ENCODE measurements at places on chromosomes 7 and 10. TPM values are rescaled to one million over a fixed set of nuclear protein-coding genes. Genes with fewer than 3 reads are reported as not detected.

- DNase-seq, result no peak
Measured at GRCh38 chr10:74748468-74749031, 77.8 kb upstream of the KAT6B start.

- DNase-seq, result no peak
Measured at GRCh38 chr10:20623546-20623945, 273.6 kb downstream of the NEBL start.

GRCh38 chr10:30598105-30598776 lies 31.3 kb downstream of the LYZL2 start:
- no peak for DNase-seq

DNA sequence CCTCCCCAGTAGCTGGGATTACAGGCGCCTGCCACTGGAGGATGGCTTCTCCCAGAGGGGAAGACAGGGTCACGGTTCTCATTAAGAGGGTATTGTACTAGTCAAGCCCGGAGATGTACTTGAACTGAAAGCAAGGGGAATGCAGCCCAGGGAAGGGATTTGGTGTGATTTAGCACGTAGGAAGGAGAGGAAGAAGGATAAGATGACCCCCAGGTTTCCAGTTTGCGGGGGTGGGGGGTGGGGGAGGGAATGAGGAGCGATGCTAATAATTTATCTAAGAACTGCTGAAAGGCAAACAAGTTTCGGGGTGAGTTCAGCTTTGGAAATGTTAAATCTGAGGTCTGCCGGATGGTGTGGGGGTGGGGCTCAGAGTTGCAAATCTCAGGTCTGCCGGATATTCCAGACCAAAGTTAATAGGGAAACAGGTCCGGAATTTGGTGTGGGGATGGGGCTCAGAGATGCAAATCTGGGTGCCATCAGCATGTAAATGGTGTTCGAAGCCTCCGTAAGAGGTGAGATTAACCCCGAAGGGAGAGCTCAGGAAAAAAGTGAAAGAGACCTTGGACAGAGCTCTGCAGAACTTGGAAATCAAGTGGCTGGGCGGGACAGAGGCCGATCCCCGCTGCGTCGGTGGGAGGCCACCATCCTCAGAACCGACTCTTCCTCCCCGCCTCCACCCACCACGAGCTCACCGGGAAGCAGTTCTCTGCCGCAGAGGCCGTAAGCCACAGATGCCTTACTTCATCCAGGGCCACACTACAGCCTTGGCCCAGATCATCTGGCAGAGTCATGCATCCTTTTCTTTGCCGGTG lies 1.6 kb upstream of the SEPHS1 start:
- no peak for DNase-seq

DNA sequence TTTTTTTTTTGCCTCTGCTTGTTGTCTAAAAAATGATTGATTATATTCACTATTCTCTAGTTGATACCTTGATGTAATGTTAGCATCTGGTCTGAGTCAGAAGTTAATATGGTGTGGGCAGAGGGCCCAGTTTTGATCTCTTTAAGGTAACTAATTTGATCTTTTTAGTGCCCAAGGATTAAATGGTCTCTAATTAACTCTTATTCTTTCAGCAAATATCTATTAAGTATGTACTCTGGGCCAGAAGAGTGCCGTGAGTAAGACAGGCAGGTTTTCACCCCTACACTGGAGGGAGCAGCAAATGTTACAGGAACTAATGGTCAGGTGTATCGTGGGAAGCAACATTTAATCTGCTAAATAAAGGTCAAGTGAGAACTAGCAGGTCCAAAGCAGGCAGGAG lies 144.6 kb upstream of the COL1A2 start:
- DNase-seq, result no peak

GRCh38 chr10:107496594-107496993 lies 332.1 kb upstream of the SORCS1 start:
- no peak for DNase-seq

- DNase-seq, result no peak
Measured at GRCh38 chr10:10208196-10208595, 809.5 kb upstream of the CELF2 start.

- no peak for DNase-seq
Measured at GRCh38 chr7:93851536-93851935, 39.0 kb downstream of the TFPI2 start.

DNA sequence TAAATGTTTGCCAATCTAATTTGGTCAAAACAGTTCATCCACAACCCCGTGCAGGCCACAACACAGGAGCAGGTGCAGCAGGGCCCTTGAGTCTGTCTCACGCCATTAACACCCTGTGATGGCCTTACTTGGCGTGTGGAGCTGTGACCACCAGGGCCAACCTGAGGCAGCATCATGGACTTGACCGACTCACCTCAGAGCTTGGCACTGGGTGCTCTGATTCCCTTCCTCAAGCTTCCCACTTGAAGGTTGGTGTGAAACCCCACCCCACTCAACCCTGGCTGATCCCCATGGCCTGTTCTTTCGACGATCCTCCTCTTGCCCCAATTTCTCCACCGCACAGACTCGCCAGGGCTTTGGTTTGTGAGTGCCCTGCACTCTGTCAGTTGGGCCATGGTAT lies 623.1 kb downstream of the PTPRN2 start:
- no peak for DNase-seq

DNA sequence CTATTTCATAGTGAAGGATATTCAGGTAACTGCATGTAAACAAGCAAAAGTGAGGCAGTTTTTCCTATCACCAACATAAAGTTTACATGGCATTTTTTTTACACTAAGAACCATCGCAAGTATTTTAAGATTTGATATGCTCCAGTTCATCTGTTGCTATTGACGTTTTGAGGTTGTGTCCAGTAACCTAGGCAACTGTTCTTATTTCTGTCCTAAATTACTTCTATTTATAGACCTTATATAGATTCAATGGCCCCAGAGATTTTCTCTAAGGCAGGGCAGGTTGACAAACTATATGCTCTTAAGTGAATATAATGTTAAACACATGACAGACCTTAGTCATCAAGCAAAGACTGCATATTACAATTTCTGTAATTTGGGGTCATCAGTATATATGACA lies 830.2 kb upstream of the LRRTM3 start:
- no peak for DNase-seq

DNA sequence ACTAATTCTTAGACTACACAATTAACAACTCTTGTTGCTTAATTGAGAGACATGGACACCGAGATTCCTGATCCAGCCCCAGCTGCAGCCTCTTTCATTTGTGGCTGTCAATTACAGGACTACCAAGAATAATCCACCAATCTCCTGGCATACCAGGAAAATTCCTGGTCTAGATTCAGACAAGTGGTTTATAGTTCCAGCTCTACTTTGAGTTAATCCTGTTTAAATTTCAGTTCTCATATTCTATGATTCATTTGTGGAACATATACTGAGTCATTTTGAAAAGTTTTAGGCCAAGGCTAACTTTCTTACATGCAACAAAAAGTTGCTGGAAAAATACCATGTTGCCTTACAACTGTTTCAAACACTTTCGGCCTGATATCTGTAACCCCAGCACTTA lies 253.5 kb downstream of the MAGI2 start:
- DNase-seq, result no peak

GRCh38 chr7:45691155-45691656 lies 117.0 kb downstream of the ADCY1 start:
- DNase-seq, result no peak

DNA sequence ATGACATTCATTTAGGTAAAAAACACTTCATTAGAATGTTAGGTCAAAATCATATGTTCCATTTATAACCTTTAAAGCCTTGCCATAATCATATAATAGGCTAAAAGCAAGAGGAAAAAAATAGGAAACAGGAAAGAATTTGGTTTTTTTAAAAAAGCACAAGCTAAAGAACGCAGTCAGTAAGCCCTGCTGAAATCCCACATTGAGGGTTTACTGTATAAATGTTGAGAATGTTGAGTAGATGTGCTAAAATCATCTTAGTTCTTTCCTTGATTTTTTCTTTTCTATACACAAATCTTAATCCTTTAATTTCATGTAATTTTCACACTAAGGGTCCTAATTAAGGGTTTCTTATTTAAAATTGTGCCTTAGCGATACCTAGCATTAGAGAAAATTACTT lies 133.0 kb downstream of the TSPAN12 start:
- DNase-seq, result no peak

DNA sequence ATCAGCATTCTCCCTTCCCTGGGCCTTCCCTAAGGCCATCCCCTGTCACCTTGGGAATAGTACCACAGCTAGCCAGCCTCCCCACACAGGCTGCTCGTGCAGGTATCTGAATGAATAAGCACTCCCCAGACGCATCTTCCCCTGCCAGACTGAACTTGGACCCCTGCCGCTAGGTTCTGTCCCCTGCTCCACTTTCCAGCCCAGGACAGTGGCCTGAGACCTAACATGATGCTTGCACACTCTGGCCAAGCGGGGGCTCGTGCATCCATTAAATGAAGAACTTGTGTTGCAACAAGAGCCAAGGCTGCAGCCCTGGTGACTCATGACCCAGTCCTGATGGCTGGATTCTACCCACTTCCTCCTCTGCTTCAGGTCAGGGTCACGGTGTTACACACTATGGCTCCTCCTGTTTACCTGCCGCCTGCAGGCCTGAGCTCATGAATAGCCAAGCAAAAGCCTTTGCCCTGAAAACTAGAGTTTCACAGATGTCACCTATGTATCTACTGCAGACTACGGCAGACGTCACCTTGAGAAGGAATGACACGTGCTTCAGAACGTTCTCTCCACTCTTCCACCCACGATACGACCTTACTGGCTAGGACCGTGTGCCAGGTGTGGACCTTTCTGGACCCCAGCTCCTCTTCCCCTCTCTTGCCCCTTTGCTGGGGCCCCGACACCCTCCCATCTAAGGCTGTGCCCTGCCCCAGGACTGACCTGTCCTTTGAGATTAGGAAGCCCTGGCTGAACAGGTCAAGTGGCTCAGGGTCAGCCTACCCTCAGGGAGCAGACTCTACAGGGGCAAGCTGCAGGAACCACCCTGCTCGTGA lies 6.5 kb downstream of the ASB13 start:
- no peak for DNase-seq

GRCh38 chr10:22103701-22104470 lies 100.4 kb upstream of the DNAJC1 start:
- no peak for DNase-seq

DNA sequence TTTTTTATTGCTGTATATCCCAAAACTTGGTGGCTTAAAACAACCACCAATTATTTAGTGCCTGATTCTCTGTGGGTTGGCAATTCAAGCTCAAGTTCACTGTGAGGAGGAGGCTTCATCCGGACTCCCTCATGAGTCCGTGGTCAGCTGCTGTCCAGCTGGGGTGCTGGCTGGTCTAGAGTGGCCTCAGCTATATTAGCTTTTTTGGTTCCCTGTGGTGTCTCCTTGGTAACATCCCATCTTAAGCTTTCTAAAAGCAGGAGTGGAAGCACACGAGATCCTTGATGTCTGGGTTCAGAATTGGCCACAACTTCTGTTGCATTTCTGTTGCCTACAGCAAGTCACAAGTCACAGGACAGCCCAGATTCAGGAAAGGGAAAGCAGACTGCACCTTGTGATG lies 536.5 kb upstream of the FZD8 start:
- no peak for DNase-seq

DNA sequence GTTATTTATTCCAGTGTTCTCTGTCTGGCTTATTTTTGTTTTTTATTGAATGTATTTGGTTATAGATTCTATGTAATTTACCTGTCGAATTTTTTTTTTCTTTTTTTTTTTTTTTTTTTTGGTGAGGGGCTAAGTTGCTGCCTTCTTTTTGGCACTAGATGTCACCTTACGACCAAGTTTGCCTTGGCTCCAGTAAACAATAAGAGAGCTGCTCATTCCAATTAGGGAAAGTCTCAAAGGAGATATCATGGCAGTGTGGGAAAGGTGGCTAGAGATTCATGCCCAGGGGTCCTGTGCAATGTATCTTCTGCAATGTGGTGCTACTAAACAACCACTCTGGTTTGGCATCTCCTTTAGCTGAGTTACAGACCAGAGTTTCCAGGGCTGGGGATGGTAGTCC lies 84.0 kb downstream of the PTPN20 start:
- DNase-seq, result no peak

DNA sequence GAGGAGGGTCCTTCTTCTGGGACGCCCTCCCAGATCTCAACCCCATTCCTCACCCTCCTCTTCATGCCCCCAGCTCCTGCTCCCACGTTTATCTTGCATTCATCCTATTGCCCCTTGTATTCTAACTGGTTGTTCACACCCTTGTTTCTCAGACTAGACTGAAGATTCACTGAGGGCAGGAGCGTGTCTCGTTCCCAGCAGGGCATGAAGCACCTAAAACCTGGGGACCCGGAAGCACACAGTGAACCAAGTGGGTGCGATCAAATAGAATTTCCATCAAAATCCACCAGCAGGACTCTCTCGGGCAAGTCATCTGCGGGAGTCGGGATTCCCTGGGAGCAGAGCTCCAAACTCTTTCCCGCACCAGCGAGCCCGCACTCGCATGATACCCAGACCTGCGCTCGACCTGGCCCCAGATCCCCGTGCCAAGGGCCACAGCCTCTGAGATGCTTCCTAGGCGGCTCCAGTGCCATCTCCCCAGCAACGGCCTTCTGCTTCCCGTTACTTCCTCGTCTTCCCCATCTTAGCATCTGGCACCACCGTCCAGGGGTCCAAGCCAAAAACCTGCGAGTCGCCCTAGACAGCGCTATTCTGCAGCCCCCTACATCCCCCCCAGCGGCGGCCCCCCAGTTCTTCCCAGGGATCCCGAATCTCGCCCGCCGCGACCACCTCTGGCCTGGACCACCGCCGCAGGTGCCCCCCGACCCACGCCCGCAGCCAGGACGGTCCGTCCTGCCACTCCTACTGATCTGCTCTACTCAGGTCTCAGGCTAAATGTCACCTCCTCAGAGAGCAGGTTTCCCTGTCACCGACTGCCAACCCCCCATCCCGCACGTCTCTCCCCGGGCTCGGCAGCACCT lies 6.1 kb upstream of the GBX1 start:
- DNase-seq, result no peak

DNA sequence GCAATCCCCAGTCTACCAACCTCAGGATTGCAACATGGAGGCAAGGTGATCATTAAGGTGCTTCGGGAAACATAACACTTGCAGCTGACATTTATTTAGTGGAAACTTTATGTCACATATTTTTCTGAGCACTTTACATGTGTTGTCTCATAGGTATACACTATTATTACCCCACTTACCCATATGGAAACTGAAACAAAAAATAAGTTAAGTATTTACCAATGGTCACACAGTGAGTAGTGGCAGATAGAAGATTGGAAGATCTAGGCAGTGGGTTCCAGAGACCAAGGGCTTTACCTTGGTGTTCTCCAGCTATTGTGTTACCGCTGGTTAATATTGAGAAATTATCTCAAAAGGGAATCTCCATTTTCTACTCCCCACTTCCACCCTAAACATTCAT lies 1279.1 kb upstream of the SORCS1 start:
- no peak for DNase-seq

FAM25C gene
- total RNA-seq, result not detected

WIPF3 gene
- total RNA-seq, result 5.6 TPM

ZNF862 gene
- 10.0 TPM for total RNA-seq

TMEM130 gene
- 3.6 TPM for total RNA-seq

GNGT1 gene
- not detected for total RNA-seq

SUN1 gene
- total RNA-seq, result 154 TPM

FGFBP3 gene
- total RNA-seq, result 29.8 TPM

UTF1 gene
- not detected for total RNA-seq

MMD2 gene
- total RNA-seq, result 0.94 TPM

MAT1A gene
- total RNA-seq, result not detected

MARCHF5 gene
- total RNA-seq, result 24.8 TPM

TIAL1 gene
- total RNA-seq, result 58.8 TPM

PTER gene
- total RNA-seq, result 0.62 TPM
